NCI-H510A treated with DMSO at 0.1 percent for 48 hours (cell line): ENCODE measurements at places on chromosomes 7 and 10.
A peak's percentile ranks its signal among the peaks of the same experiment; 100 is the strongest.

DNA sequence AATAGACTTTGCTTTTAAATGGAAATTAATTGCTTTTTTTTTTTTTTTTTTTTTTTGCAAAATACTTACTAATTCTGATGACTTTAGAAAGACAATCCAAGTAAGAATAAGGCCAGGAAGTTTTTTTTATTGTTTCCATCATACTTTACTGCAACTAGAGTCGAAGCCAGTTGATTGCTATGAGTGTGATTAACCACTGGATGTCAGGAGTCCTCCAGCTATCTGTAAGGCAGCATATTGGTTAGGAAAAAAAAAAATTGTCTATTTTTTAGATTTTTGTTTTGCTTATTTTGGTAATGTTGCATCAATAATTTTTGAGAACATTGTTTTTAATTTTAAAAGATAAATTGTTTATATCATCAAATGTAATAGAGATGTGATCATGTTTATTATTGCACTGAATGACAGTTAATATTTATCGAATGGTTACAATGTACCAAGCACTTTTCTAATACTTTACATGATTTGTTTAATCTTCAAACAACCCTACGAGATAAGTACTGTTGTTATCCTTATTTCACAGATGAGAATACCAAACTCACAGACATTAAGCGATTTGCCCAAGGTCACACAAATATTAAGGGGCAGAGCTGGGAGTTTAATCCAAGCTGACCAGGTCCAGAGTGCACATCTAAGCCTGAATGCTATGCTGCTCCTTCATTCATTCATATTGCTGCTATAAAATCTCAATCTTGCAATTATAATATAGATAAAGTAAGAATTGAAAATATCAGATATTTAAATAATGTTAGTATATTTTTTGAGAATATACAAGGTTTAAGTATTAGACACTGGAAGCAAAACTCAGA, 19.9 kb upstream of the LMOD2 start:
- no peak for DNase-seq

- no peak for DNase-seq
These were observed 36.8 kb upstream of the FOXK1 start for GRCh38 chr7:4645246-4645645.

- DNase-seq, result no peak
These were observed 7.7 kb downstream of the DDX56 start for GRCh38 chr7:44565795-44566559.

DNA sequence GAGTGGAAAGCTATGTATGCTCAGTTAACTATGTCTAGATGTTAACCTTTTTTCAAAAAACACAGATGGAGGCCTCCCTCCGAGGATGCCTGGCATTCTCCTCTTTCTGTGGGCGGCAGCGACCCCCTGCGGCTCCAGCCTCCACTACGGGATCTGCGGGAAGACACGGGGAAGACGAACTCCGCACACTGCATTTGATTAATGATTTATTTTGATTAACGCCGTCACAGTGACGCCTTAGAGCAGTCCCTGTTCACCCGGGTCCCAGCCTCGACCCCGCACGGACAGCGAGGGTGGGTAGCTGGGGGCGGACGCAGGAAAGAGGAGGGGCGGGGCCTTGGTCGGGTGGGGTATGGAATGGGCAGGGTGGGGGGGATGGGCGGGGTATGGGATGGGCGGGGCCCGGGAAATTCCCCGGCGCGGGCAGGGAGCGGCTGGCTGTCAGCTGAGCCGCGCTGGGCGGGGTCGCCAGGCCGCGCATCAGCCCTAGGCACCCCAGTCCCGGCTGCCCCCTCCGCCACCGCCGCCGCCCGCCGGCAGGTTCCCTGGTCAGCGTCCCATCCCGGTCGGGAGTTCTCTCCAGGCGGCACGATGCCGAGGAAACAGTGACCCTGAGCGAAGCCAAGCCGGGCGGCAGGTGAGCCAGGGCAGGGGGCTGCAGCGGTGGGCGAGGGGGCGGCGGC, at the start of gene OPTN:
OPTN (plus strand) TSS at position 498 of the 683 bp plus-strand sequence. CDS start 8,960 bp downstream, outside the sequence.
- DNase-seq, result peak; percentile 79

DNA sequence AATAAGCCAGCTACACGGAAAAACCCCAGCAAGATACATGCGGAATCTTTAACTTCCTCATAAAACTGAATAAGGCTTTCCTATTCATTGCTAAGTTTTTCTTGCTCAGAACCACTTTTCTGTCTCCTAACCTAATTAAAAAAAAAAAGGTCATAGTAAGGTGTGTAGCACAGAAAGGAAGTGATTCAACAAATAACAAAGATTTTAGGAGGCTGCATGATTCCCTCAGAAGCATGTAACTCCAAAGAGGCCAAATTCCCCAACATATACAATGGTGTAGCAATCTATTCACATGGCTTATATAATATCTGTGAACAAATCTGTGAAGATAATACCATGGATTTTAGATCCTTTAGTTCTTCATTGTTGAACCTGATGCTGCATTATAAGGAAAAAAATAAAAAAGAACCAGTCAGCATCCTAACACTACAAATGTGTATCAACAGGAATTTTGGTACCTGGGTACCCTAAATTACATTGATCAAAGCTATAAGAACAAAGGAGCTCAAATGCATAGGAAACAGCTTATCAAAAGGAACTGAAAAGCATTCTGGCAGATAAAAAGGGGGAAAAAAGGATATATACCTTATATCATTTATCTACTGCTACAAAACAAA, 63.8 kb downstream of the IMMP2L start:
- no peak for DNase-seq

DNA sequence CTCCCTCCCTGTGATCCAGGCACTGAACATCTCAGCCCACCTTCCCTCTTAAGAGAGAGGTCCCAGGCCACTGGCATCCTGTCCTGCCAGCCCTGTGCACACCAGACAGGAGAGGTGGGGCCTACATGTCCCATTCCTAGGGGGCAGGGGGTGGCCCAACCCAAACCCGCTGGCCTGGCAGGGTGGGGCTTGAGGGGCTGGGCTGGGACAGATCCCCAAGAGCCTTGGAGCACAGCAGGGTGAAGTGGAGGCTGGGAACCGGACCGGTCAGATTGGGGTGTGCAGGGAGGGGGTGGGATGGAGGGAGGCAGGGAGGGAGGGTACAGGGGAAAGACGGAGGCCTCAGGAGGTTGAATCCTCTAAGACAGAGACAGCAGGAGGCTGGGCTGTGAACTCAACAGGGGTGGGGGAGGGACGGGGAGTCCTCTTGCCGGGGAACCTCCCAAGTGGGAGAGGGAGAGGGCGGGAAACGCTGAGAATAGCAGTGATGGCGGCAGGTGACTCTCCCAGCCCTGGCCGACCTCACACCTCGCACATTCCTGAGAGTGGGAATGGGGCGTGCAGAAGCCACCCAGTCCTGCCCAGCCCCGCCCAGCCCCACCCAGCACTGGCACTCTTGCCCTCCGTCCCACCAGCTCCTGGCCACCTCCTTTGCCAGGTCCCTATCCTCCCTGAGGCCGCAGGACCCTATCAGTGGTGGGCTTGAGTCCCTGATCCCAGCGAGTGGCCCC, 6.7 kb downstream of the TSC22D4 start:
- DNase-seq, result no peak

GRCh38 chr10:43794181-43794815, 145.6 kb upstream of the ZNF32 start:
- DNase-seq, result no peak

- DNase-seq, result no peak
These were observed 33.4 kb downstream of the CALML5 start for GRCh38 chr10:5465976-5466450.

DNA sequence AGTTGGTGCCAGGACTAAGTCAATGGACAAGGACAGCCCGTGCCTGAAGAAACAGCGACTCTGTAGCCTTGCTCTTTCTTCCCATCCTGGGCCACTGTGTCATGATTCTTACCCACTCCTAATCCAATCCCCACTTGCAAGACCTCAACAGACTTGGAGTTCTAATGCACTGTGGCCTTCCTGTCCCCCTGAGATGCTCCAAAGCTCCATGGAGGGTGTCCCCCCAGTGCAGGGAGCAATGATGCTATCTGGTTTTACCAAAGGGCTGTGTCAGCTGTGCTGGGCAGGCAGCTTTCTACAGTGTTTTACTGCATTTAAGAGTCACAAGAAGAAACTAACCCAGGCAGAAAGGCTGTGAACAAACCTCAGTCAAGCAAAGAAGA, 108.1 kb downstream of the PRKAG2 start:
- no peak for DNase-seq

DNA sequence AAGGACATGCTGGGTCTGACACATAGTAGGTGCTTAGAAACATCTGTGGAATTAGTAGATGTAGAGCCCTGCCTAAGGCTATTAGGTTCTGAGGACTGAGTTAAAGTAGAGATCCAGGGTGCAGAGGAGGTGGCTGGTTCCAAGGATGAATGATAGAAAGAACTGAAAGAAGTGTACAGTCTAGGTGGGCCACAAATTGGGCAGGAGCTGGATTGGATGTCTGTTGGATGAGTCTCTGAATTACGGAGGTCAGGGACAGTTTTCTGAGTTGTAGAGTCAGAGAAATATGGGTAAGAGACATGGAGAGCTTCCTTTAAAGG, 2.0 kb upstream of the SAMD8 start:
- DNase-seq, result no peak

DNA sequence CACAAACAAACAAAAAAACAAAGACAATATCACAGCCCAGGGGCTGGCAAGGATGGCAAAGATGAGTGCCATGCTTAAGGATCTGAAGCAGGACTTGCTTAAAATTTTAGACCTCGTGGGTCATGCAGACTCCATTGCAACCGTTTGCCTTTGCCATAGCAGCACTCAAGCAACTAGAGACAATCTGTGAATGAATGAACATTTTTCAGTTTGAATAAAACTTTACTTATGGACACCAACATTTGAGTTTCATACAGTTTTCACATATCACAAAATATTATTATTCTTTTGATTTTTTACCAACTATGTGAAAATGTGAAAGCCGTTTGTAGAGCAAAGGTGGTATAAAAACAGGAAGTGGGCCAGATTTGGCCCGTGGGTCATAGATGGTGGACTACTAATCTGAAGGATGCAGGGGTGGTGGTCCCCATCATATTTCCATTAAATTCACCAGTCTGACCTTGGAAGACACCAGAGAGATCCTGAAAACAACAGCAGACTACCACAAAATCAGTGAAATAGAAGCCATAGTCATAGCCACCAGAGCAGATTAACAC, 8.3 kb upstream of the RBM17 start:
- no peak for DNase-seq

DNA sequence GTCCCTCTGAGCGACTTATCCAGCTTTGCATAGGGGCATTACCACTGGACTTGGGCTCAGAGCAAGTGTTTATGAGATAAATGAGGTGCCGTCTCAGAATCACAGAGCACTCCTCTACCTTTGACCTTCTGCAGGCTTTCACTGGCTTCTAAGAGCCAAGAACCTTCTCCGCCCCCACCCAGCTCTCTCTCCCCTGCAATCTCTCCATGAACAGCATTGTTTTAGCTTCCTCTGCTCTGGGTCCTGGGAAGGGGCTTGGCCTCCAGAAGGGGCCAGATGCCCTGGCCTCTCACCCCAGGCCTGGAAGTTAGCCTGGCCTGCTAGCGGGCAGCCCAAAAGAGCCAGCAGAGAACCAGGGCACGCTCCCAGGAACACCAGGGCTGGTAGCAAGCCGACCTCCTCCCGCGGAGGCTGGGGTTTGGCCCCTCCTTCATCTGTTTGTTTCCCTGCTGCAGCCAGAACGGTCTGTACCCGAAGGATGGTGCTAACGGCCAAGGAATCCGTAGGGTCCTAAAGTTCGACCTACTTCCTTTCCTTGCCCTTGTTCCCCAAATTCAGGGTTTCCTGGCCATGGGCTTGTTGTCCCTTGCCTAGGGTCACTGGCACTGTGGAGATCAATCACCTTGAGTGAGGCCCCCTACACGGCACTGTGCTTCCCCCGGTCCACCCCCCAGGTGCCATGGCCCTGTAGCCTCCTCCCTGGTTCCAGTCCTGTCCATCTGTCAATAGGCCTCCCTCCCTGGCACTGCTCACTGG, 18.7 kb upstream of the DDIT4 start:
- DNase-seq, result peak; percentile 62

DNA sequence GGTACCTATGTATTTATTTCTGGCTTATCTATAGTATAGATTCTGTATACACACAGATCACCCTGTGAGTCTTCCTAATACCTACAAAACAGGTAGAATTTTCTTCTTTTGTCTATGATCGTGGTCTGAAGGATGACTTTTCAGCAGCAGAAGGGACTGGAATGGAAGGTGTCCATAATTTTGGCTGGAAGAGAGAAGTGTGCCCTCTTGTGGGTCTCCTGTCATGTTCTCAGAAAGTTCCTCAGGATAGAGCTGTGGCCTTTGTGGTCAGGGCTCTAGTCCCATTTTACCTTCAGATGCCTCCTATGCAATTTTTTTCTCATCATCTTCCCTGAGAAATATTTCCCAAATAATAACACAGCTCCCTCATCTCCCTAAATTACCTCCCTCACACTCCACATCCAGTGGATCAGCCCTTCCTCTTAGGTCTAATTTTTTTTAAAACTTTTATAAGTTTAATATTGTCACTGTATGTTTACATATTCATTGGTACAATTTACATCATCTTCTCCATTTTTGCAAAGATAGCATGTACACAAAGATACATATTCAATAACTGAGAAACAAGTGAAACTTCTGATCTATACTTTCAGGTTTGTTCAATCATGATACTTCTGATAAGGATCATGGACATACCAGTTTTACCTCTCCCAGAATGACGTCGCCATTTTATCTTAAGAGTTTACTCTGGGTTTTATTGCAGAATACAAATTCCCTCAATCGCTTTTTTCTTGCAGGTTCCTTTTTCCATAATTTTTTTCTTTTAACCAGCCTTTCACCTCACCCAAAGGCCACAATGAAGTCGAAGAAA, 112.7 kb downstream of the REEP3 start:
- DNase-seq, result peak; percentile 11

- no peak for DNase-seq
These were observed 361.6 kb upstream of the FZD8 start for GRCh38 chr10:36003688-36004087.

DNA sequence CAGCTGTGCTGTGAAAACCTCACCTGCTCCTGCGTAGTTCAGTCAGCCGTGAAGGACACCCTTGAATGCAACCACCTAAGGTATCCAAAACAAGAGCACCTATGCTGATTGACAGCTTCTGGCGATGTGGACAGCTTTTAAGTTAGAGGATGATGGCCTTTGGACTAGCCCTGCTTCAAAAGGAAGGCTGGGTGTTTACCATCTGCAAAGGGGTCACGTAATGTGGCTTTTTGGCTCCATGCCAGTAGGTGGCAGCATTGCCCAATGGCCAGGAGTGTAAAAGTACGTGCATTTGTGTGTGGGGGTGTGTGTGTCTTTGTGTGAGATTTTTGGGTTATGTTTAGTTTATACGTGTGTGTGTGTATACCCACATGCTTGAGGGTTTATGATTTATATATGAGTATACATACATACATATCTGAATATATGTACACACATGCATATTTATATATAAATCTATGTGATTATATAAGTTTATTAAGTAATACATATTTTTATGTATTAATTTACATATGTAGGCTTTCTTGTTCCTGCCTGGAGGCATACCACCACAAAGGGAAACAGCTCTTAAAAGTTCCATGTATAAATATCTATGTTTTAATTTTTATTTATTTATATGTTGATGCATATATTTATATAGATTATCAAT, 236.3 kb upstream of the ANKRD30A start:
- DNase-seq, result no peak

GRCh38 chr7:22802426-22802825, 20.2 kb downstream of the TOMM7 start:
- DNase-seq, result no peak

GRCh38 chr7:122968389-122968788, 27.1 kb downstream of the TAS2R16 start:
- no peak for DNase-seq
